ENCODE measurements at places on chromosomes 5 and 9.

- DNase-seq: no peak
Measured at GRCh38 chr5:32110111-32110696, 63.9 kb downstream of the GOLPH3 start.

DNA sequence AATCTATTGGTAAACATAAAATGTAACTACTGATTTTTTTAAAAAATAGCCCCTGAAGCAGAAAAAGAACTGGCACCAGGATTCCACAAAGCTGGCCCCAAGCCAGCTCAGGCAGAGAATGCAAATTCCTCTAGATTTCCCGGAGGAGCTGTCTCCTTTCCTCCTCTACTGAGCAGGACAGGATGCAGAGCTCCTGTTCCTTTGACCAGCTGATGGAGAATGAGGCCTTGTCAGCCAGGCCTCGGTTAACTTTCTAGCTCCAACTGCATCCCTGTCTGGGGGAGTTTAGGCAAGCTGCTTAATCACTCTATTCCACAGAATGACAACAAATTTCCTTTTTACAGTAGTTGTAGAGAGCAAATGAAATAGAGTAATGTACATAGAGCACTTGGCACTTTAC is 155.5 kb downstream of the GNAQ start:
- DNase-seq: no peak

- no peak for DNase-seq
Measured at GRCh38 chr5:110653231-110653970, 73.1 kb downstream of the TMEM232 start.

DNA sequence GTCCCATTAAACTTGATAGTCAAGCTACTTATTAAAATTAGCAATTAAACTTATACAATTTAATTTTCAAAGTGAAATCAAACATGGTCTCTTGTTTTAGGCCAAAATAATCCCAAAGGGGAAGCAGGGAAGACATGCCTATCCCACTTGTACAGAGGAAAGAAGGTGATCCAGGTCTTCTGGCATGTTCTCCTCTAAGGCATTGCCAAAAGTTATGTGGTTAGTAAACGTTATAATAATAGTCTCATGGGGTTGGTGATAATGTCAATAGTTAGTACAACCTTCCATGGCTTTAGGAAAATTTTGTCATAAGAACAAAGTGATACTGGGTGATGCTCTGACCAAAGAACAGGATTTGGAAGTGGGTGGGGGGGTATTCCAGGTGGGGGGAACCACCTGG is 52.8 kb downstream of the ROR2 start:
- DNase-seq: no peak

DNA sequence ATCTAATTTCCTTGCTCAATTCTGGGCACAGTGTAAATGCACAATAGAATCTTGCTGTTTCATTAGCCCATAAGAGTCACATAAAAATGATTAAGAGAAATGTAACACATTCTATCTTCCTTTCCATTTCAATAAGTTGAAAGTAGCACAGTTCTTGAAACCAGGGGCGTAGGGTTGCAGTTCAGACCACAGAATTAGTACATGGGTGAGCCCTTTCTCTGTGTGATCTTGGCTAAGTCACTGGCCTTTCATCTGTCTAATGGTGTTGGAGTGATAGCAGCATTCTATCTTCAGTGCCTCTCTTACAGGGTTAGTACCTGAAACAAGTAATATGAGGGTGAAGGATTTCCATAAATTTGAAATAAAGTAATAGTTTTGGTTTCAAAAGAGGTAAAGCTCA is 445.3 kb upstream of the ZNF462 start:
- DNase-seq: no peak

- DNase-seq: no peak
Measured at GRCh38 chr9:81573415-81574321, 115.7 kb downstream of the TLE1 start.

- DNase-seq: no peak
Measured at GRCh38 chr5:139658928-139659667, 10.9 kb downstream of the CXXC5 start.

DNA sequence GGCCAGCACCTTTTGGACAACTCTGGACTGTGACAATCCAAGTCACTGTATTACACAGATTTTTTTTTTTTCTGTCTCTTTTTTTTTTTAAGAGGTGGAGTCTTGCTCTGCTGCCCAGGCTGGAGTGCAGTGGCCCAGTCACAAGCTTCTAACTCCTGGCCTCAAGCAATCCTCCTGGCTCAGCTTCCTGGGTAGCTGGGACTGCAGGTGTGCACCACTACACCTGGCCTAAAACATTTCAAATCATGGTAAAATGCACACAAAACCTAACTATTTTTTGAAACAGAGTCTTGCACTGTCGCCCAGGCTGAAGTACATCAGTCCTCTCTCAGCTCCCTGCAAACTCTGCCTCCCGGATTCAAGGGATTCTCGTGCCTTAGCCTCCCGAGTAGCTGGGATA is 7.2 kb upstream of the N4BP3 start:
- no peak for DNase-seq

DNA sequence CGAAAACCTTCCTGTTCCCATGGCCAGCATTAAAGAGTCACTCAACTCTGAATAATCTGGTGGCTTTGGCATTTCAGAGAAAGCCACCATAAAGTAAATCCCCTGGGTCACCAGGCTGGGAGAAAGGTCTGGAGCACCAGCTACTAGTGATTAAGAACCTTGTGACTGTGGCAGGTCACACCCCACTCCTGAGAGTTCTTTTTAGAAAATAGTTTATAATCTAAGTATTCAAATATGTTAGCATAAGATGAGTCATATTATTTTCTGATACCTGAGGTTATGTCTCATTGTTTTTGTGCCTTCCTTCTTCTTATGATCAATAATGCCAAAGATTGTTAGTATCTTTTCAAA is 351.7 kb downstream of the ARRDC3 start:
- no peak for DNase-seq

- no peak for DNase-seq
Measured at GRCh38 chr5:73531356-73531755, 33.1 kb downstream of the BTF3 start.

DNA sequence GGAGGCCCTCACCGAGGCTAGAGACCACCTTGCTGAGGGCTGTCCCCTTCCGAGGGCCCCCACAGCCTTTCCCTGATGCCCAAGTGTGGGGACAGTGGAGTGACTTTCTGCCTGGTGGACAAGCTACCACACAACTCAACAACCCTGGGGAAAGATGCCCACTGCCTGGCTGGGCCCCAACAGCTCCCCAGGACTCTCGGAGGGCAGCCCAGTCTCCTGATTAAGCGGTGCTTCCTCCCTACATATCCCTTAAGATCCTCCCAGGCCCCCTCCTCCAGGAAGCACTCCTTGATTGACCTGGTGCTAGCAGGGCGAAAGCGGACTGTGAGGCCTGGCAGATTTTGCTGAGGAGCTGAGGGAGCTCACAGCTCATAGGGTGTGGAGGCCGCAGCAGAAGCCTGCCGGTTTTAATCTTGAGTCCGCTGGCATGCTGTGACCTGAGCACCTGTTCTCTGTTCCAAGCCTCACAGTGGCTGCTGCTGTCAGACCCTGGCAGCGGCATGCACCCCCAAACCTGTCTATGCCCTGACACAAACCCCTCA is 2.2 kb downstream of the NSMF start:
- DNase-seq: no peak

DNA sequence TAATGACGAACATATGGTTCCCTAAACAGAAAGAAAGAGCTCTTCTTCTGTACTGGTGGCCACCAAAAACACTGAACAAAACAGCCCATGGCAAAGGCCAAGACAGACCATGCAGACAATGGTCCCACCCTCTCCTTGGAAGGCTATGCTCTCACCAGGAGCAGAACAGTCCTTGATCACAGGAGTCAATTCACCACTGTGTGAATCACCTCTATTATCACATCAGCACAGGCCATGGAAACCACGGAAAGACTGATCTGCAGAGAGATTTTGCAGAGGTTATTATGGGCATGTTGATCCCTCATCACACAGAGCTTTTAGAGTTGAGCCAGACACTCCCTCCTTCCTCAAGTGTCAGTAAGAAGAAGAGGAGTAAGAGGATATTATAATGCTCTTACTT is 134.0 kb upstream of the RASEF start:
- no peak for DNase-seq

DNA sequence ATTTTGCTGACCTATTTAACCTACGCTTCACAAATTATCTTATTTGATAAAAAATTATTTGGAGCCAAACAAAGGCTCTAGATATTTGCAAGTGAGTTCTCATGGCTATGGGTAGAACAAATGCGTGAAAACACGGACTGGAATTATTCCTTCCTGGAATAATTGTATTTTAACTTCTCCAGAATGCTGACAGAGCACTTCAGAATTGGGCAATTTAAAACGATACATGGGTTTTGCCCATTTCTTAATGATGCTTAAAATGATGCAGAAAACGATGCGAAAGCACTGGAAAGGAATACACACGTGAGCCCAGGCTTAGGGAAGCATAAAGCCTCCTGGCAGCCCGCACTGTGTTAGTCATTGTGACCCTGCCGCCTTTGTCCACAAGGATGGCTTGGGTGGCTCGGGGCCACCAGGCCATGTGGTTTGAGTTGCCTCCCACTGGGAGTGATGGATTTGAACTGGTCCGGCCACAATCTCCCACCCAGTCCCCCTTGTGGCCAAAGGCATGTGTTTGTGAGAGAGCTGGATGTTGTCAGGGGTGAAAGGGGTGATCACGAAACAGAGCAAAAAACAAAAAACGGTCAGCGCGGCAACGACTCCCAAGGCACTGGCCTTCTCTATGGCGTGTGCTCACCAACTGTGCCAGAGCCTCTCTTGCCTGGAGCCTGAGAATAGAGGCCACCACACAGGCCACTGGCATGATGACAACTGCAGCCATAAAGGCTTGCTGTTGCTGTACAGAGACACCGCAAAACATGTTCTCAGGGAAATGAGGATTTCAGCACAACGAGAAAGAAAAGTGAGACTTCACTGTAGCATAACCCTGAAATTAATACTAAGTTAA is 234.2 kb upstream of the ADAMTS16 start:
- no peak for DNase-seq

- no peak for DNase-seq
Measured at GRCh38 chr5:109161914-109162683, 247.7 kb downstream of the PJA2 start.

GRCh38 chr5:159992566-159992965 is 16.4 kb upstream of the TTC1 start:
- no peak for DNase-seq

GRCh38 chr9:21070906-21071305 is 6.8 kb downstream of the IFNB1 start:
- DNase-seq: no peak

DNA sequence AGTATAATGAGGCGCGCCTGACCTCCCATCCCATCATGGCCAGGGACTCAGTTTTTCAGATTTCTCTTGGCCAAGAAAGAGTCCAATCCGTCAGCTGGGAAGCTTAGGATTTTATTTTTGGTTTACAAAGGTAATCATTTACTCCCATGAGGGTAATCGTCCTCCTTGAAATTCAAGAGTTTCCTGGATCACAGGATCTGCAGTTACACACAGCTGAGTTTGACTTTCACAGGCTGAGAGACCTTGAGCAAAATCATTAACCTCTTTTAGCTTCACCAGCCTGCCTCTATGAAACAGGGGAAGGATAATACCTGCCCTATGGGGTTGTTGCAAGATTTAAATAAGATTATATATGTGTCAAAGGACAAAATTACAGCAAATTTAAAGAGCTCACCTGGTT is 15.4 kb upstream of the AK3 start:
- no peak for DNase-seq

- DNase-seq: no peak
Measured at GRCh38 chr5:72760259-72760658, 56.2 kb upstream of the TNPO1 start.
